Activated T-cell treated with anti-CD3 and anti-CD28 coated beads for 24 hours (primary cell): ENCODE measurements at places on chromosomes 16 and 17.

GRCh38 chr17:4877089-4877488 lies 22.2 kb upstream of the C17orf107 start:
- no peak for DNase-seq

DNA sequence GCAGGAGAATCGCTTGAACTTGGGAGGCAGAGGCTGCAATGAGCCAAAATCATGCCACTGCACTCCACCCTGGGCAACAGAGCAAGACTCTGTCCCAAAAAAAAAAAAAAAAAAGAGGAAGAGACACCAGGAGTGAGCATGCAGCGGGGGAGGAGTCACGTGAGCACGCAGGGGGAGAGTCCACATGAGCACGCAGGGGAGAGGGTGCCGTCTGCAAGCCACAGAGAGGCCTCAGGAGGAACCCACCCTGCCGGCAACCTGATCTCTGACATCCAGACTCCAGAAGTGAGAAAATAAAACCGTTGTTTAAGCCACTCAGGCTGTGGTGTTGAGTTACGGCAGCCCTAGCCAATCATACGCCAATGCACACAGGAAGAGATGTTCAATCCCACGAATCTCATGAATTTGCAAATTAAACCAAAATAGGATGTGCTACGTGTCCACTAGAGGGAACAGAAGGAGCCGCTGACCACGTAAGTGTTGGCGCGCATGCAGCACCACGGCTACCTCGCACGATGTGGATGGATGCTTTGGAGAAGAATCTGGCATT lies 42.2 kb downstream of the CCDC57 start:
- DNase-seq = no peak

DNA sequence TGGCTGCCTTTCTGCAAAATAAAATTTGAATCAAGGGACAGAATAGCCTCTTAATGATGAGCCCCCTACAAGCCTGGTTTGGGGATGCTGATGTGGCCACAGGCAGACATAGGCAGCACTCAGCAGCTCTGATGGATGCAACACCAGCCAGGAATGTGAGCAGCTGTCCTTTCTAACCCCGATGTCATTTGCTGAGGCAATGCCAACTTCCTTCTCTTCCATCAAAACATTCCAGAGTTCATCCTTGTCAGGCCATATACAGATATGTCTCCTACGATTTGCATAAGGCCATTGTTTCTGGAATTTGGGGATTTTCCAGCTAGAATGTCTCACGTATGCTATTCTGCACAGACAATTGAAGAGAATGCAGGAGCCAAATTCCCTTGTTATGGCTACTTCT lies 52.1 kb upstream of the MYOCD start:
- no peak for DNase-seq

- DNase-seq = no peak
These were observed 44.0 kb downstream of the IRX6 start for GRCh38 chr16:55367866-55368603.

GRCh38 chr16:1175566-1176279 lies 22.8 kb downstream of the CACNA1H start:
- no peak for DNase-seq

DNA sequence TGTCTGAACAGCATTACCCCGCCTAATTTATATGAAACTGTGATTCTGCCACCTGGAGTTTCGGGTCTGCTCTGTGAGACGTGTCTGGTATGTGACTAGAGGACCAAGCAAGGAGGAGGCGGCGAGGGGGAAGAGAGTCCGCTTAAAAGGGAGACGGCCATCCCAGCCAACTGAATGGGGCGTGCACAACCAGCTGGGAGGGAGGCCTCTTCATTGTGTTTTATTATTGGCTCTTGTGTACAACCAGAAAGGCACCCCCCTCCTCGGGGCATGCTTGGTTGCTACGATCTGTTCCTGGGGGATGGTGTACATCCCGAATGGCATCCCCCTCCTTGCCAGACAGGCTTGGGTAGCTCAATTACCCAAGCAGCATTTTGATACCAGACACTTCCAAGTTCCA lies 384.5 kb upstream of the SALL1 start:
- DNase-seq = no peak

GRCh38 chr17:48052956-48053757 lies 5.0 kb downstream of the NFE2L1 start:
- no peak for DNase-seq

- DNase-seq = no peak
These were observed 920.3 kb upstream of the GOT2 start for GRCh38 chr16:59654455-59654854.

DNA sequence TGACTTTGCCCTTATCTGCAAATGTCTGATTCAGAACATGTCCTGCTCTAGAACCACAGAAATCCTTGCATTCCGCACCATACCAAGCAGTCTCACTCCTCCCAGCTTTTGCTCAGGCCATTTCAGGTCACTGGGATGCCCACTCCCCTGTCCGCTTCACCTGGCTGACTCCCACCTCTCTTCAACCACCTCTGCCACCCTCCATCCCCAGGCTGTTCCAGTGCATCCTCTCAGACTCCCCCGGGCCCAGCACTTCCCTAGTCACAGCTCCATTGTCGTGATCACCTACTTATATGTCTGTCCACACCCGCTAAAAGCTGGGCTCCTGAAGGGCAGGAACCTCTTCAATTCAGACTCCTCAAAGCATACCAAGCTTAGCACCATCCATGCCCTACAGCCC lies 58.4 kb upstream of the CDH5 start:
- DNase-seq = no peak

- no peak for DNase-seq
These were observed 256.8 kb upstream of the CDH5 start for GRCh38 chr16:66109677-66110076.

DNA sequence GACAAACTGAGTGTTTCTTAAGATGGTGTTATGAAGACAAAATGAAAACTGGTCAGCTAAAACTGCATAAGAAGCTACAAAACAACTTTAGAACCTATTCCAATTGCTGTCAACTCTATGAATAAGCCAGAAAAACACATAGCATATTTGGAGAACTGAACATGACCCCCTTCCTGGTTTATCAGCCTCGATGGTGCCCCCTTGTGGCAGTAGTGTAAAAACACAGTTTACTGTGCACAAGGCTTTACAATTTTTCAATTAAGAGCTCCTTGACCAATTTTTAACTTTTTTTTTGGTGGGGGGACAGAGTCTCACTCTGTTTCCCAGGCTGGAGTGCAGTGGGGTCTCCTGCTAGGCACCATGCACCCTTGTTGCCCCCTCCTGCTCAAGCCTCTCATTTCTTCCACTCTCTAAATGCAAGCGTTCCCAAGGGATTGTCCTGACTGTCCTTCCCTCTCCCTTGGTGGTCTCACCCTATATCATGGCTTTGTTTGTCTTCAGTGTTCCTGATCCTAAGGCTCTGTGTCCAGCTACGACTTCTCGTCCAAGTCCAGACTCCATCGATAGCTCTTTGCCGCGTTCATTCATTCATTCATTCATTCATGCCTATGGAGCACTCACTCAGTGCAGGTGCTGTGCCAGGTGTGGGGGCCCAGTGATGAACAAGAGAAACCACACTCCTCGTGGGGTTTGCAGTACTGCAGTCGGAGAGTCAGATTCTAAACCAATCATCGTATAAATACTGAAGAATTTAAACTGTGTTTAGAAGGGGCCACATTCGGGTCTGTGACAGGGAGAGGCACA lies 7.5 kb downstream of the EIF1 start:
- peak; percentile 56 for DNase-seq

DNA sequence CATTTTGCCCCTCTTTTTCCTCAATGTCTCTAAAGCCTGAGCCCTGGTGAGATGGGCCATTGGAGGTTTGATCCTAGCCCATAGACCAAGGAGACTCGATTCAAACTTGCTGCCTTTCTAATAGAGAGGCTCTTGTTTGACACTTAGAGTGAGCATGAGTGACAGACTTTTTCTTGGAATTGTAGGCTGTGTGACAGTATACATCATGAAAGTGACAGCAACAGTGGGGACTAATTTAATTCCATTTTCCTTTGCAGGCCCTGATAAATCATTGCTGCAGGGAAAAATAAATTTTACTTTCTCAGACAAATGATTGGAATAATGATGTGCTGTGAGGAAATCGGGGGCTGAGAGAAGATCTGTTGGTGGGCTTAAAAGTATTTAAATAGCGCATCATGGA lies 169.0 kb upstream of the NOL11 start:
- DNase-seq = no peak

DNA sequence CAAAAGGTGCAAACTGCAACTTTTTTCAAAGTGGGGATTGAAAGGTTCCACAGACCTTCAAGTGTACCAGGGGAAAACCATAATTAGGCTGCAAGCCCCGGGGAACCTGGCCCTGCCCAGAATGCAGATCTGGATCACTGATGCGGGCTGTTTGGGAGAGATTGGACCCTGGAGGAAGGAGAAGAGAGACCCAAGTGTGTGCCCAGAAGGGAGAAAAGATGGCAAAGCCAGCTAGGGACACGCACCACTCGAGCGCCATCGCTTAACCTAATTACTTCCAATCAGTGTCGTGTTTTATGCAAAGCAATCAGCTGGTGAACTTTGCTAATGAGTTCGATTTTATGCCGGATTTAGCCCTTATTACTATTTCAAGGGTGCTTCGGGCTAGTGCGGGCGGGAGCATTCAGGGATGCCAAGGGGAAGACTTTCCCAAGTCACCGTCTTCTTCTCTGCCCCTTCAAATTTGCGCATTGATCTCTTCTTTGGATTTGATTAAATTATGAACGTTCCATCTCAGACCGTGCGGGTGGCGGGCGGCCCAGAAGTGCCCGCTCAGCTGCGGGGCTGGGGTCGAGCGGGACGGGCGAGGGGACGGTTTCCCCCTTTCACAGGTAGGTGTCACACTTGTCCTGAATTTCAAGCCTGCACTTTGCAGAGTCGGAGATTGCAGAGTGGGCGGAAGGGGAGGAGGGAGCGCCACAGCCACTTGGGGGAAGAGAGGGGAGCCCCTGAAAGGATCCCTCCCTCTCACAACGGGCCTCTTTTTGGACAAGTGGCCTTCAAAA lies 4.0 kb downstream of the IRX5 start:
- DNase-seq = no peak

DNA sequence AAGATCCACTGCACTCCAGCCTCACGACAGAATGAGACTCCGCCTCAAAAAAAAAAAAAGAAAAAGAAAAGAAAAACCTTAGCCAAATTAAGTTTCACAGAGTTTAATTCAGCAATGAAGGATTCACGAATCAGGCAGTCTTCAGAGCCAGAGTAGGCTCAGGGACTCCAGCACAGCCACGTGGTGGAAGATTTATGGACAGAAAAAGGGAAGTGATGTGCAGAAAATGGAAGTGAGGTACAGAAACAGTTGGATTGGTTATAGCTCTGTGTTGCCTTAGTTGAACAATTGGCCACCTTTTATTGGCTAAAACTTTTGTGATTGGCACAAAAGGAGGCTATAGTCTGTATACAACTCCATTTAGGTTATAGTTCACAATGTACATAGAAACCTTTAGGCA lies 256.6 kb downstream of the HS3ST3B1 start:
- DNase-seq = no peak

DNA sequence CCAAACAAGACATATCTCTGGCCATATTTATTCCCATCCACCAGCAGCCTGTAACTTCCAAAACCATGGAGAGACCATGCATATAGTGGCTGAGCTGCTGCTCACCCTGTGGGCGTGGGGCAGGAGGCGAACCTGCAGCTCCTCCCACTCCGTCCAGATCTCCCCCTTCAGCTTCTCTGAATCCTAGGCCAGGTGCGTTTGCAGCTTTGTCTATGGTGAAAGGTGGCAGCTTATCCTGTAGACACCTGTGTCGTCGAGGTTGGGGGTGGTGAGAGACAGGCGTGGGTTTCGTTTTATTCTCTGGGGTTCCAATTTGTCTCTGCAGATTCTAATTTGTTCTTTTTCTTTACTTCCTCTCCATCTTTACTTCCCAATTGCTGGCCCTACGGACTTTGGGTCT lies 9.7 kb upstream of the ANKS4B start:
- DNase-seq = no peak
